ENCODE measurements at places on chromosomes 11 and 22.

- no peak for DNase-seq
Observed at GRCh38 chr11:60916669-60917206, 2.8 kb downstream of the TMEM109 start.

GRCh38 chr11:131745405-131745804 is 375.0 kb downstream of the NTM start:
- no peak for DNase-seq

GRCh38 chr22:39616051-39616450 is 45.5 kb downstream of the CACNA1I start:
- no peak for DNase-seq

GRCh38 chr11:111797145-111797581 is 31.0 kb upstream of the PPP2R1B start:
- DNase-seq: no peak

- DNase-seq: peak; percentile 88
Observed at GRCh38 chr11:107018902-107019493, 722 bp upstream of the GUCY1A2 start.

DNA sequence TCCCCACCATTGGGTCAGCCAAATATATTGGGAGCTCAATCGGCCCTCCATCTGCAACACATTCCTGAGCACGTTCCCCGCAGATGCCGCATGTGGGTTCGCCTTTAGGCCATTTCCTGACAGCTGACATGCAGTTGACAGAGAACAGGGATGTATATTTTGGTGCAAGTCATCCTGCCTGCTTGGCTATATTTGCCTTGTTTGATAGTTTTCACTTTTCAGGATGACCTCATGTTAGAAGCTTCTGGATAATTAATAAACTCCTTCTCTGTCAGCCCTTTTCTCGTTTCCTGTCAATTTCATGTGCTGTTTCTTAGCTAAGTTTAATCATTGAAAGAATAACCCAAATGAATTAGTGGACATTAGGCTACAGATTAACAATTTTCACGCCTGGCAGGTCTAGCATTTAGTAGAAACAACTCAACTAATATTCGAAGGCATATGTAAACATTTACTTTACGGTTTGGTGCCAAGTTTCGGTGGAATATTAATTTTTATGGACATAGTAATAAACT is 105.8 kb upstream of the SLC5A12 start:
- no peak for DNase-seq

DNA sequence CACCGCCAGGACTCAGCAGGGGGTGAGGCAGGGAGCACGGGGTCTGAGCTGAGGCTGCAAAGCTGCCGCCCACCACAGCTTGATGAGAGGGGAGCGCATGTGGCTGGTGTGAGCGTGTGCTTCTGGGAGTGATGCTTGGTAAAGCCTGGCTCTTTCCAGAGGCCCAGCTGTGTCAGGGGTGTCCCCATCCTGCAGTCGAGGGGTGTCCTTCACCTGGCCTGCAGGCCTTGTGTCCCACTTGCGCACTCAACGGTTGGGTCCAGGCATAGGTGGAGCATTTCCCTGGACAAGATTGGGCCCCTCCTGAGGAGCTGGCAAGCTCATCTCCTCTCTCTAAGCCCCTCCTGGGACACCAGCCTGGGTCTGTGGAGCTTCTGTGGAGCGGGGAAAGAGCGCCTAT is 273.9 kb downstream of the TBC1D22A start:
- DNase-seq: no peak
